GM06990 (cell line): ENCODE measurements at places on chromosomes 1 and 21.

DNA sequence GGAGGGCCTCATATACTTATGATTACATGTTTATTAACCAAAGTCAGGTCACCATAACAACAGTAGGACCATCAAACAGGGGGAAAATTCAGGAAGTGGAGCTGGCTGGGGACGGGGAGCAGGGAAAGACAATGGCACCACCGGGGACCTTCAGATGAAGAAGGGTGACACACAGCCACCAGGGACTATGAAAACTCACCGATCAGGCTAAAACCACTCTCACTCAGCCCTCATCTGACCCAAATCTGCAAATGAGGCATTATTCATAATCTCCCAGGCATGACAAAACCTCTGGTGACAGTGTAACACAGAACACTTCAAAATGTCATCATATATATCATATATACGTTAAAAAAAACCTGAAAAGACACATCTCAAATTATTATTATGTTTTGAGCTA lies 11.2 kb downstream of the MKNK1 start:
- DNase-seq, result no peak

GRCh38 chr1:42777852-42778251 lies 6.9 kb upstream of the TMEM269 start:
- DNase-seq, result no peak

DNA sequence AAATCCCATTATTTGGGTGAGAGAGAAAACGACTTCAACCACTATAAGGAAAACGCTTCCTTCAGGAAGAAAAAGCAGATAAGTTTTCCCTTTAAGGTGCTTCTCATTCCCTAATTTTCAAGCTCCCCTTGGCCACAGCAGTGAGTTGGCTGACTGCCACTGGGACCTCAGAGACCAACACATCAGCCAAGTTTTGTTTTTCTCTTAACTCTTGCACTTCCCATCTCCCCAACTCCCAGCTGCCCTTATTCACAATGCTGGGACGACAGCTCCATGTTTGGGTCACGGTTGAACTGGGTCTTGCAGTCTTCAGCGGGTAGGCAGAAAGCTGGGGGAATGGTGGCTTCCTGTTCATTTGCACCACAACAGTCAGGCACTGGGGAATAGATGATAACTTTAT lies 18.9 kb downstream of the SGIP1 start:
- no peak for DNase-seq

DNA sequence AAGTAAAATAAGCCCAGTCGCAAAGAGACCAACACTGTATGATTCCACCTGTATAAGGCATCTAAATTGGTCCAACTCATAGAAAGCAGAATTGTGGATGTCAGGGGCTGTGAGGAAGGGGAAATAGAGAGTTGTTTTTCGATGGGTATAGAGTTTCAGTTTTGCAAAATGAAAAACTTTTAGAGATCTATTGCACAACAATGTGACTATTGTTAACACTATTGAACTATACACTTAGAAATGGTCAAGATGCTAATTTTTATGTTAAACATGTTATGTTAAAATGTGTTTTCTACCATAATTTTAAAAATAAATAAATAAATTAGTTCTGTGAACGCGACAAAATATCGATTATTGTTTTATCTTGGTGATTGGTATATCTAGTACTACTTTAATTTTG lies 192.4 kb downstream of the PTGER3 start:
- DNase-seq, result no peak

GRCh38 chr1:19495799-19496526 lies 10.6 kb upstream of the CAPZB start:
- DNase-seq, result no peak

DNA sequence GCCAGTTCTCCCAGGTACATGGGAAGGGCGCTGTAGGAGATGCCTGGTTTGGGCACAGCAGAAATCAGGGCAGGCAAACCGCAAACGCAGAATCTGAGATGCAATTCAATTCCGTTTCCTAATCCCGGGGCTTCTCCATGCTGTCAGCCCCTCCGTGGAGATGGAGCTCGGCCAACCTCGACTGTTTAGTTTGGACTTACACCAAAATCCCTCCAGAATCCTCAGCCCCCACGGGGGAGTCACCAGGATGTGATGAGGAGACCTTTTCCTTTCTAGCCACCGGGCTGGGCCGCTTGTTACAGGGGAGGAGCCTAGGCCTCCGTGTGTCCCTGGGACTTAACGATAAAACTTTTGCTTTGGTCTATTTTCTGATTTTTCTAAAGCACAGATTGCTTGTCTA lies 7.9 kb downstream of the SLC2A7 start:
- DNase-seq, result no peak

GRCh38 chr21:35469498-35469897 lies 420.4 kb upstream of the RUNX1 start:
- DNase-seq, result no peak

DNA sequence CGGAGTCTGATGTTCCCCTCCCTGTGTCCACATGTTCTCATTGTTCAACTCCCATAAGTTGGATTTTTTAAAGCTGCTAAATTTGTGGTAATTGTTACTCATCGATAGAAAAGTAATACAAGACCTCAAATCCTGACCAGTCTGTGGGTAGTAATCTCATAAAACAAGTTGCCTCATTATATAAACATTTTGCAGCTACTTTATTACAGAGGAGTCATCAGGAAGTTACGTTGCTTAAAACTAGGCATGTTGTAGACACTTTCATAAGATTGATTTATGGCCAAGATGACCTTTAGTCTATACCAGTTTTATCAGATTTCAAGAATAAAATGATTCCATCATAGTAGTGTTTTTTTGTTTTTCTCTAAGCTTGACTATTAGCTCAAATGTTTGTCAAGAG lies 208.8 kb downstream of the GIPC2 start:
- no peak for DNase-seq

DNA sequence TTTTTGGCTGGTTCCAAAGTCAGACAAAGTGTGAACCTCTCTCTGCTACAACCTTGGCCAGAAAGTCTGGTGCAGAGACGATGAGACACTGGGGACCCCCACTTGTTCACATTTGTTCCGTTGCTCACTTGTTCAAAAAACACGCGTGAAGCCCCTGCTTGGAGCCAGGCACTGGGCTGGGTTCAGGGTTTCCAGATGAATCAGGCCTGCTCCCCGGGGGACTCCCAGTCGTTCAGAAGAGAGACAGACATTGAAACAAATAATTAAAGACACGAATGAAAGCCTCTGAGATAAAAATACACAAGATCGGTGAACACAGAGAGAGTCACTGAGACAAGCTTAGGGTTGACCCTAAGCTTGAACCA lies 101.5 kb upstream of the RUNX3 start:
- DNase-seq, result no peak

DNA sequence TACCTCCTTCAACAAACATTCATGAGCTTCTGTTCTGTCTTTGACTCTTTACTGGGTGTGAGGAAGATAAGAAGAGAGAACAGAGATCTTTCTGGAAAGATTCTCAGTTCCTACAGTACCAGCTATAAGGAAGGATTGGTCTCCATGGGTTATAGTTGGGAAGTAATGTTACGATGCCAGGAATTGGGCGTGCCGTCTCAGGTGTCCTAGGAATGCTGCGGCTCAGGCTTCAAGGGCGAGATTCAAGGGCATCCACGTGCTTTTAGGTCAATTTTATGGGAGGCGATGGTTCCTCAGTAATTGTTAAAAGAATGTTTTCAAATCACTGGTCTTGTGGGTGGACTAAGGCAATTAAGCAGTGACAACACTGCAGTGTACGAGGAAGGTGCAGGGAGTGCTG lies 27.3 kb downstream of the COG2 start:
- DNase-seq, result no peak
